ENCODE measurements at places on chromosomes 2 and 18. TPM values are rescaled to one million over a fixed set of nuclear protein-coding genes. Genes with fewer than 3 reads are reported as not detected.

Gene MAL
- 3.5 TPM for polyA plus RNA-seq

DNA sequence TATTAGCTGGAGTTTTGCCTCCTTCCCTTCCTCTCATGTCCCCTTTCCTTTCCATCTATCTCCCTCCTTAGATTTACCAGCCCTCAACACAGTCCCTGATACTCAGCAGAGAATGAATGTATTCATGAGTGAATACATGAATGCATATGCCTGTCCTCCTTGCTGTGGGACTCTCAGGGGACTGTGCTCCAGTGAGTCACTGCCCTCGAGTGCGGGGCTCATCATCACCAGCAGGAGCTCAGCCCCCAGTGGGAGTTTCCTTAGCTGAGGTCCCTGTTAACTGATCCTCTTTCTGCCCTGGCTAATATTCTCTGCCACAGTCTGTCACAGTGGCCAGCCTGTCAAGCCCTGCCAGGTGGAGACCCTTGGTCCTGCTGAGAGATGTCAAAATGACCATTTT is 104.9 kb upstream of the LHCGR start:
- no peak for DNase-seq

Gene EIPR1
- 17.5 TPM for polyA plus RNA-seq

GRCh38 chr2:133503323-133503722 is 64.9 kb downstream of the NCKAP5 start:
- no peak for DNase-seq

GRCh38 chr2:159892990-159893810 is 95.2 kb upstream of the CD302 start:
- DNase-seq, result peak; percentile 10

GRCh38 chr2:42856891-42857632 is 64.7 kb upstream of the HAAO start:
- no peak for DNase-seq

Gene LPIN1
- polyA plus RNA-seq, result 15.6 TPM

GRCh38 chr18:51066273-51066672 is 36.3 kb downstream of the SMAD4 start:
- DNase-seq, result peak; percentile 32

- DNase-seq, result no peak
These were observed 15.8 kb upstream of the TLK1 start for GRCh38 chr2:171176516-171176915.

Gene PSMA8
- polyA plus RNA-seq, result not detected

- no peak for DNase-seq
These were observed 41.0 kb downstream of the MYO3B start for GRCh38 chr2:170218931-170219330.

DNA sequence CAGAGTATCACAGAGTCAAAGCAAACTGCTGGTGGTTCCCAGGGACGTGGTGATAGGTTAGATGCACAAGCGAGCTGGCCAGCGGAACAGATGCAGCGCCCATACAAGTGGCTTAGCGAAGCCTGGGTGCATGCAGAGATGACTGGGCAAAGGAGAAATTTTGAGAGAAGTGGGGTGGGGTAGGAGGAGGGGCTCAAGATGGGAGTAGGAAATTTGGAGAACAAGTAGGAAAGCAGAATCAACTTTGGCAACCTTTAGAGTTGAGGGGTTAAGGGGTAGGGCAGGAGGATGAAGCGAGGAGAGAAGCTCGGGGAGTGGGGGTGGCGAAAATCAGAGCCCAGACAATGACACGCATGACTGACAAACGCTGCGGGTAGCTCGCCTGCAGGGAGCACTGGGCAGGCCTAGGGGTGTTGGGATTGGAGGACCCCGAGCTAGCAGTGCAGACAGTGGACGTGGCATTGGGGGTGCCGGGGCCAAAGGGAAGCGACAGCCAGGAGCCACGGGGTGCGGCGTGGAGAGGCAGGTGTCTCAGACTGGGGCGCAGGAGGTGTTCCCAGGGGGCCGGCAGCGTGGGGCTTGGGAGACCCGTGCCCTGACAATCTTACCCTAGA is 431 bp downstream of the FAM98A start:
- DNase-seq, result peak; percentile 67

- no peak for DNase-seq
These were observed 125.9 kb downstream of the MSH2 start for GRCh38 chr2:47528874-47529273.

Gene PPIG
- polyA plus RNA-seq, result 44.5 TPM

GRCh38 chr2:198127627-198128026 is 323.2 kb downstream of the PLCL1 start:
- peak; percentile 77 for DNase-seq

DNA sequence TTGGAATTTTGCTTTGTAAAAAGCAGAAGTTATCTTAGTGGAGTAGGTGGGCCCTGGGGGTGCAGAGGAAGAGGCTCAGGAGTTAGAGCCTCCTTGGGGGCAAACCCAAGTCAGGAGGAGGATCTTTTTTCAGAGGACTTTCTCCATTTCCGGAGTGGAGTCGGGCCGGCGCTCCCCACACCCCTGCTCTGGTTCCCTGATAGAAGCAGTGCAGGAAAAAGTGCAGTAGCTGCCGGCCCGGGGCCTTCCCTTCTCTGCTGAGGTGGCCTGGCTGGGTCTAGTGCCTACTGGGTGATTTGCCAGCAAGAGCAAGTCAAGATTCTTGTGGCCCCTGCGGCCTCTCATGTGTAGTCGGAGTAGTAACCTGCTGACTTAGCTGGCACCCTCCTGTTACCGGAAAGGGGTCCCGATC is 124.2 kb upstream of the HS6ST1 start:
- peak; percentile 45 for DNase-seq

Gene EPHA4
- 19.7 TPM for polyA plus RNA-seq

- DNase-seq, result no peak
These were observed 8.6 kb downstream of the ZNF638 start for GRCh38 chr2:71340176-71340575.

DNA sequence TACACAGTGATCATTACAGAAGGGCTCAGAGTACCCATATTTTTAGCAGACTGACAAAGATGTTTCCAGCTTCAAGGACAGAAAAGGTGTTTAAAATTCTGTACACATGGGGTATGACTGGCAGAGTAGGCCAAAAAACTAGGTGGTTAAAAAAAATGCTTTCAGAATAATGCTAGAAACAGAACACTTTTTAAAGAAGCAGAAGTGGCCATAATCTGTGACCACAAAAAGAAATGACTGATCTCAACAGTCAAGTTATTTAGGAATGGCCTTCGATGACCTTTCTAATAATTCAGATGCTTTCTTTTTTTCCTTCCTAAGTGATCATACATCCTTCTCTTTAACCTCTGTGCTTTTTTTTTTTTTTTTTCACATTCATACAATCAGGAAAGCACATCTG is 4.1 kb upstream of the AQP4 start:
- no peak for DNase-seq

Gene ANKRD53
- polyA plus RNA-seq, result 1.1 TPM

Gene SERPINB3
- not detected for polyA plus RNA-seq

Gene CFC1B
- not detected for polyA plus RNA-seq

DNA sequence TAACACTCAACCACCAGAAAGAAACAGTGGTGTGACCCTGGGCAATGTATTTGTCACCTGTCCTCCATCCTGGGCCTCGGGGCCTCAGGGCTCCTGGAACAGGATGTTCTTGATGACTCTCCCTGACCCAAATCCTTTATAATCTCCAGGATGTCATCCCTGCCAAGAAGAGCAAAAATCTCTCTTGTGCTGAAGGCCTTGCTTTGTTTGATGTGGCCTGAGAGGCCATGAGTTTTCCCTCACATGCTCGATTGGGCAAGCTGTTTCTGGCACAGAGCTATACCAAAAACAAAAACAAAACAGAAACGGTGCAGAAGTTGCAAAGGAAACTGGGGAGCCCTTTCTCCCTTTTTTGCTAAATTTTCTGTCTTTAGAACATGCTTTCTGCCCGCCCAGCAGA is 35.7 kb upstream of the ST3GAL5 start:
- DNase-seq, result peak; percentile 74

DNA sequence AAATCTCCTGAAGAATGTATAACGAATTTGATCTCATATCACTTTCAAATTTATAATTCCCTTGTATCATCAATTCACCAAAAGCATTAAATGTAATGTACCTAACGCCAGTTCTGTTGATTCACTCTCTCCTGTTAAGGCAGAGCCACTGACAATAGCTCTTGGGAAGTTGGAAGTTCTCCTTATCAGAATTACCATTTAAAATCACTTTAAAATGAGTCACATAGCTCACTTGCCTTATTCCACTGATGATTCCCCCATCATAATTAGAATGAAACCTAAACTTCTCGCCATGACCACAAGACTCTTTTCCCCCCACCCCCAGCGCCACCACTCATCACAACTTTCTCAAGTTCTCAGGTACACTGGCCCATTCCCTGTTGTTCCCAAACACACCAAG is 117.1 kb downstream of the PID1 start:
- DNase-seq, result no peak

Gene LYPD6B
- polyA plus RNA-seq, result 0.10 TPM

DNA sequence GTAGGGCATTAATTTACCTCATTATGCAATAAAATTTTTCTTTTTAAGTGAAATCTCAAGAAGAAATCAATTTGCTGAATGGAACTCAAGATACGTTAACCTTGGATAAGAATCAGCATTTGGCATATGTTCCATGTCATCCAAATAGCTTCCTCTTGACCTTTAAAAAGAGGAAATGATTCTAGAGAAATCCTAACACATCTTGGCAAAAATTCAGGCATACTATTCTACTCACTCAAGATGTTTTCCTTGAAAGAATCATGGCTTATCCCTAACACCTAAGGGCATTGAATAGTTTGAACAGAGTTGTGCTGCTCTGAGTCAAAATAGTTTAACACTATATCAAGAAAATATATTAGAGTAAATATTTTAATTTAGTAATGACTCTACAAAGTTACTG is 678.0 kb downstream of the EPHA4 start:
- no peak for DNase-seq

DNA sequence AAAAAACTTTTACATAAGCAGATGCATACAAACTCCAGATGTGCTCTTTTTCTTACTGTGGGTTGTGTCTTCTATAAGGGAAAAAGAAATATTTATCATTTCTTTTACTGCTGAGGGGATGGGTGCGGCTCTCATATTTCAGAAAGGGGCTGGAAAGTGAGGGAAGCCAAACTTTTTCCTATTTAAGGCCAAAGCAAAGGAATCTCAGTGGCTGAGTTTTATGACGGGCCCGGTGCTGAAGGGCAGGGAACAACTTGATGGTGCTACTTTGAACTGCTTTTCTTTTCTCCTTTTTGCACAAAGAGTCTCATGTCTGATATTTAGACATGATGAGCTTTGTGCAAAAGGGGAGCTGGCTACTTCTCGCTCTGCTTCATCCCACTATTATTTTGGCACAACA is at the start of gene COL3A1:
Gene COL3A1, plus strand, starts transcription at position 210 of the 400 bp plus-strand sequence. Its CDS starts 117 bp downstream, at position 327.
- DNase-seq, result peak; percentile 98

- peak; percentile 95 for DNase-seq
These were observed 332.4 kb downstream of the GULP1 start for GRCh38 chr2:188623995-188624643.

DNA sequence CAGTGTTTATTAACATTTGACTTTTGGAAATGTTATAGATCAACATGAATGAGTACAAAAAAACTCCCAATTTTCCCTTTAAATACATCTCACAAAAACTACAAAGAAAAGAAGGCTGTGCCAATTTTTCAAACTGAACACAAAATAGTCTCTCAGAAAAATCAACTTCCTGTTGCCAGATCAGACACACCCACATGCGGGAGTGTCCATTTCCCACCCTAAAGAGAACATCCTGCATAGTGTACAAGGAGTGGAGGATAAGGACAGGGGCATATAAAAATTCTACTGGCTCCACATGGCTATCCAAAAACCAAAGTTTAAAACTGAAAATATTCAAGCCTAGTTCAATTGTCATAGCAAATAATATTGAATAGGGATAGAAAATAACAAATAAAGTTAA is 165.3 kb downstream of the ATAD2B start:
- DNase-seq, result no peak

DNA sequence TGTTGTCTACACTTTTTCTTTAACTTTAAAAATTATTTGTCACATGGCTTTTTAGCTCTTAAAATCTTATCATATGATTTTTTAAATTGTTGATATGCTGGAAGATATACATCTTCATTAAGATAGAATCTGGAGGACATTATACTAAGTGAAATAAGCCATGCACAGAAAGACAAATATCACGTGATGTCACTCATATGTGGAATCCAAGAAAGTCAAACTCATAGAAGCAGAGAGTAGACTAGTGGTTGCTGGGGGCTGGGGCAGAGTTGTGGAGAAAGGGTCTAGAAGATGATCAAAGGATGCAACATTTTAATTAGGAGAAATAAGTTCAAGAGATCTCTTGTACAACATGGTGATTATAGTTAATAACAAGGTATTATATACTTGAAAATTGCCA is 280.9 kb downstream of the GULP1 start:
- DNase-seq, result no peak

DNA sequence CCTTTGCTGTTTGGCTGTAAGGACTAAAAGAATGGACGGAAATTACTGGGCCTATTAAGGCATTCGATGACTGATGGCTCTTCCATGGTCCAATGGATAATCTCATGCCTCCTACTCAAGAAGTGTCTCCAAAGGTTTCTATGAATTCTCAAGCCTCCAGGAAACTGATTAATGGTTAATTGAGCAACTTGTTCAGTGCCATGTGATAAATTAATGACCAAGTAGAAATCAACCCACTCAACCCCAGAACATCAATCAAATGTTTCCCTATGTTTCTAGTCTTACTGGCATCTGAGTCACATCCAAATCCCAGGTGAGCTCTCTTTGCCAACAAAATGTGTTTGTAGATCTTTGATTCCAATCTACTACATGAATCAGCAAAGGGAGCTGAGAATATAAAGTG is 103.6 kb downstream of the NXPH2 start:
- DNase-seq, result no peak

DNA sequence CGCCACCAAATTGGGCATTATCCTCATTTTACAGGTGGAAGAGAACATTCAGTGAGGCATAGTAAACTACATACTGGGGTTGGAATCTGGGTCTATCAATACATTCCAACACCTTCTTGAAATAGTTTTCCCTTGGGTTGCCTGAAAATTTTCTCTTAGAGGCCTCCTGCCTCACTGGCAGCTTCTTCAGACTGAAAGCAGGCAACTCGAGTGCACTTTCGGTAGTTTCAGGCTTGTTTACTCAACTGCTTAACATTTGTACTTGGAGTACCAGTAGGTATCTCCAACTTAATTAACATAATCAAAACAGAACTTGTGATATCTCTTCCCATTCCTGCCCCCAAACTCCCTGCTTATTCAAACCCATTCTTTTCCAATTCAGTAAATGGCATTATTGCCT is 36.2 kb upstream of the C2orf74 start:
- DNase-seq, result no peak

GRCh38 chr18:4060427-4061281 is 394.5 kb downstream of the DLGAP1 start:
- DNase-seq, result no peak

Gene TMEM200C
- polyA plus RNA-seq, result 0.91 TPM

DNA sequence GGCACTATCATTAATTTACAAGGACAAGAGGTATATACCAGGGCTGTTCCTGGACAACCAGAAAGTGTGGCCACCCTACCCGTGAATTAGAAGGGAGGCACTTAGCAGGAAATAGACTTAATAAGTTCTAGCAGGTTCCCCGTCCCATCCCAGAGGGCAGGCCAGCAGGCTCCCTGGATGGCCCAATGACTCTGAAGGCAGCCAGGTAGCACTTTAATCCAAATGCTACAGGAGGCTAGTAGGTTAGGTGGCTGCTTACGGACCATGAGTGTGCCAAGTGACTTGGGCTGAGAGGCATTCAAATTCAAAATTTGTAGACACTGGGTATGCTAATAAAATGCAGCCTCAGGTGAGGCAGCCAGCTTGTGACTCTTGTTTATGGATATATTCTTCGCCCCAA is 123.9 kb downstream of the UXS1 start:
- no peak for DNase-seq

Gene IRS1
- polyA plus RNA-seq, result 12.8 TPM
